ENCODE measurements at places on chromosomes 2 and 18.

GRCh38 chr2:2021995-2022394 is 277.7 kb upstream of the PXDN start:
- DNase-seq, result no peak

- no peak for DNase-seq
These were observed 78.5 kb downstream of the PRKCE start for GRCh38 chr2:45729753-45730512.

DNA sequence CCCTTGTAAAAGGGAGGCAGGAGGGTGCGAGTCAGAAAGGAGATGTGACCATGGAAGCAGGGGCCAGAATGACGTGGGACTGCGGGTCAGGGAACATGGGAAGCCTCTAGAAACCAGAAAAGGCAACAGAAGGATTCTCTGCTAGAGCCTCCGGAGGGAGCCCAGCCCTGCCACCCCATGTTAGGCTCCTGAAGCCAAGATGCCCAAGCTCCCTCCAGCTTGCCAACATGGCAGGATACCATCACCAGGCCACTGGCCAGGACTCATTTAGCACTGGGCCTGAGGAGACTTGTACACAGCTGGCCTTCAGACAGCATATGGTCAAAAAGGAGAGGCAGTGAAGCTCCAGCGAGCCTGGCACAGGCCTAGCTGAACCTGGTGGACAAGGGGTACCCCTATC is 5.6 kb downstream of the TMEM247 start:
- no peak for DNase-seq

GRCh38 chr2:15704086-15704787 is 112.6 kb downstream of the DDX1 start:
- DNase-seq, result no peak

DNA sequence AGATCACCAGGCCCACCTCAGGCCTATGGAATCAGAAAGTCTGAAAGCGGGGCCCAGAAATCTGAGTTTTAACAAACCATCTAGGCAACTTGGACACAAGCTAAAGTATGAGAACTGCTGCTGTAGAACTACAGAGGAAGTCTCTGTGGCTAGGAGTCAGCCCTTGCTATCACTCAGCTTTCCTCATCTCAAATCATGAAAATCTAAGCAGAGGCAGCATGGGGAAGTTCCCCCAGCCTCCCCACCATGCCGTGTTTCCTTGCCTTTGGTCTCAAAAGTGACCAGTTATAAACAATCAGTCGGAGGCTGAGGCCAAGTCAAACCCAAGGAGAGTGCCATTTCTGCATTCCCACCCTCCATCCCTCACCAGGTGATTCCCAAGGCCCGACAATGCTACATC is 404.7 kb downstream of the BCL11A start:
- DNase-seq, result no peak

- DNase-seq, result peak; percentile 5
These were observed 43.1 kb downstream of the MAP3K19 start for GRCh38 chr2:135004005-135004746.

GRCh38 chr2:166560022-166560421 is 66.0 kb upstream of the SCN7A start:
- DNase-seq, result no peak
